ENCODE measurements at places on chromosomes 3 and 15.

DNA sequence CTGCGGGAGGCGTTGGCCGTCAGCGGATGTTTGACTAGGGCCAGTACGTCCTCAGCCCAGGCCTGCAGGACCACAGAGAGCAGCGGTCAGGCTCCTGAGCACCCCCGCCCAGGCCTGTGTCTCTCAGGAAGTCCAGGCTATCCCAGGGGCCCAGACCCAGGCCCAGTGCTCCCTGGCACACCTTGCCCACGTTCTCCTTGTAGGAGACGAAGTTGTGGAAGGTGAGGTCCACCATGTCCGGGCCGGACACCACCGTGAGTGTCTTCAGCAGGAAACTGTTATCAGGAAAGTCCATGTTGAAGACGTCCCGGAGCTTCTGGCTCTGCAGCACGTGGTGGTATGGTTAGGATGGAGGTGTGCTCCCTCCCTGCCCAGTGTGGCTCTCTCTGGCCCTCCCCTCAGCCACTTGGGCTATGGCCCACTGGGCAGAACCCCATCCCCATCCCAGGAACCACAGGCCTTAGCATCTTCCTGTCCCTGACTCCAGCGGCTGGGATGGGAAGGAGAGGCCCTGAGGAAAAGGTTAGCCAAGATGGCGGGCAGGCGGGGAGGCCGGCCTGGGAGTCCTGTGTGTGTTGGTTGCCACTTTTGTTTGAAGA, 5.3 kb downstream of the PLCB2 start:
- DNase-seq: no peak

- DNase-seq: no peak
Observed at GRCh38 chr3:66633402-66634381, 132.9 kb upstream of the LRIG1 start.

DNA sequence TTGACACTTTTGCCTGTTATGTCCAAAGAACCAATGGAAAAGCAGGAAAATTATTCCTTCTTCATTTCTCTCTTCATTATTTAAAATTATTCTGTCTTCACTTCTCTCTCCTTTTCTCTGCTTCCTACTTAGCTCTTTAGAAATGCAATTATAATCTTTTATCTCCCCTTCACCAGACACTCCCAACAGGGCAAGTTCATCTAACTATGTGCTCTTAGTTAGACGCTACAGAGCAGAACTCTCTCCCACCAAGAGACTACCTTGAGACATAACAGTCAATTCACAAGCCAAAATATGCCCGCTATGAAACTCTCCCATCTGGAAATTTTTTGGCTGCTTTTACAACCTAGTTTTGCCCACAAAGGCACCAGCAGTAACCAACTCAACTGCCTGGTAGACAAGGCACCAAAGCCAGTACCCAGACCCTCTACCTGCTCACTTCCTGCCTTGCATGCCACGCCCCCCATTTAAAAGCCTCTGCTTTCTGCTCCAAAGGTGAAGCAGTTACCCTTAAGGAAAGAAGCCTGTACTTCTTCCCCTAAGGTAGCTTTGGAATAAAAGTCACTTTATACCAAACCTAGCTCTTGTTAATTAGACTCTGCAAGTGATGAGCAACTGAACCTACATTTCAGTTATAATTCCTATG, 28.1 kb downstream of the CCRL2 start:
- DNase-seq: no peak

- no peak for DNase-seq
Observed at GRCh38 chr3:98623572-98624280, 30.3 kb upstream of the CPOX start.

- no peak for DNase-seq
Observed at GRCh38 chr15:40410476-40410875, 4.9 kb downstream of the IVD start.

- DNase-seq: no peak
Observed at GRCh38 chr3:188507244-188507720, 353.3 kb downstream of the LPP start.

GRCh38 chr3:136682740-136683312, 69.4 kb downstream of the STAG1 start:
- no peak for DNase-seq

- DNase-seq: no peak
Observed at GRCh38 chr3:25043177-25043576, 384.9 kb upstream of the RARB start.

DNA sequence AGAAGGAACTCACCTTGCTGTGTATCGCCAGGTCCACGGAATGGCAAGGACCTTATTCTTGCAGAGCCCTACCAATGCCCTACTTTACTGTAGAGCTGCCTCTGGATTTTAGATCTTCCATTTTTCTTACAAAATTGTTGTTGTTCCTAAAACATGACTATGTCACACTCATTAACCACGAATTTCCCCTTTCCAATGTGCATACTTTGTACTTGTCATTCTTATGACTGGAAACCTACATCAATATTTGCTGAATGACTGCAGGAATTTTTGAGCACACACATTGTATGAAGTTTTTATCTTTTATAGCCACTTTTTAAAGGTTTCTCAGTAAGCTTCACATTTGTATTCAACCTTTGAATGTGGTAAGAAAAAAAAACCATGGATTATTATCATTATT, 35.9 kb upstream of the CMSS1 start:
- DNase-seq: no peak

DNA sequence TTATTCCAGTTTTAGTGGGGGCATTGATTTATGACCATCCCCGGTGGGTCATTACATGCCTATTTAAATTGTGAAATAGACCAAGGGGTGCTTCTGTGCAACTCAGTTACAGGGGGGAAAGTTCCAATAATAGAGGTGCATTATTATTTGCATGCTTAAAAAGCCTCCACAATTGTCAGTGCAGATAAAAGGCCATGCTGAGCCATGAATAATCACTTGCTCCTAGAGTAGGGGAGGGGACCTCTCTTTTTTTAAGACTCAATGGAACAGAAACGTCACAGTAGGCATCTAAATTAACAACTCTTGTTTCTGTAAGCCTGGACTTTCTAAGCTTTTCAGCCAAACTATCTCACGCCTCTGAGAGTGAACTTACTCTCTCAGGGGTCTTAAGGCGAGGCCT, 66.5 kb upstream of the CMTM7 start:
- no peak for DNase-seq

DNA sequence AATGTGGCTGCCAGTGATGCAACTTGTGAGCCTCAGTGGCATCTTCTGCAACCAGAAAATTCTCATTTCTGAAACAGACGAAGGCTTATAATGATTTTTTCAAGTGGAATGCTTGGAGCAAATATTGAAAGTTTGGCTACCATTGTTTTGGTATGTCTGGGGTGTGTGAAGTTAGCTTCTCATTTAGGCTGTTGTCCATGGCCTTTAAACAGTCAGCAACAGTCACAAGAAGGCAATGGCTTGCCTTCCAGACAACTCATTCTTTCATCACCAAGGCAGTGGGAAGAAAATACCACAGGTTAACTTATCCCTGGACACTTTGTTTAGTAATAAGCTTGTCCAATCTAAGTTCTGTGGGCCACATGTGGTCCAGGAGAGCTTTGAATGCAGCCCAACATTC, 4.7 kb upstream of the BNC1 start:
- DNase-seq: no peak

- no peak for DNase-seq
Observed at GRCh38 chr3:95923496-95924210, 890.7 kb upstream of the EPHA6 start.

DNA sequence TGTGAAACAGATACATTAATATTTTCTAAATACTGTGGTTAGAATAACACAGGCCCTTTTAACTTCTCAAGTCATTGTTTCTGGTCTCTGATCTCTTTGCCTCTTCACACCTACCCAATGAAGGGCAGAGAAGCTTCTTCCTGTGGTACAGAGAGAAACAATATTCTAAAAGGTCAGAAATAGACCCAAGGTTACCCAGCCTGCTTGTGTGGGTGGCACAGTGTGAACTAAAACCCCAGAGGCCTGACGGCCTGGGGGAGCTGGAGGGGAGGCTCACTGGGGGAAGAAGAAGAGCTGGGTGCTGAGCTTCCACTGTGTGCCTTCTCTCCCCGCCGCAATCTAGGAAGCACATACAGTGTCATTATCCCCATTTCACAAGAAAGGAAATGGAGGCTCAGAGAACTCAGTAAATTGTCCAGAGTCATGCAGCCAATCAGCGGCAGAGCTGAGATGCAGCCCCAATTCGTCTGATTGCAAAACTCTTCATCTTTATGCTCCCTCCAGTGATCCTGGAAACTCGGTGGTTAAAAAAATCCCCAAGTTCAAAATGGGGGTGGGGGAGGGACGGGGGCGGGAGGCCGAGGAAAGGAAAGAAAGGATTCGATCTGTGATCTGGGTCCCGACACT, 64.1 kb upstream of the HEG1 start:
- no peak for DNase-seq

All from activated T-cell treated with anti-CD3 and anti-CD28 coated beads for 4 hours (primary cell).